Posterior vena cava (tissue), 2 donors: ENCODE measurements at places on chromosomes 12 and 14. TPM values are rescaled to one million over a fixed set of nuclear protein-coding genes. Genes with fewer than 3 reads are reported as not detected.

GALNT9 gene
- not detected for total RNA-seq

STYK1 gene
- total RNA-seq, result 0.19 TPM

TARBP2 gene
- 16.8 TPM for total RNA-seq

TBC1D30 gene
- total RNA-seq, result 3.7 TPM

DNA sequence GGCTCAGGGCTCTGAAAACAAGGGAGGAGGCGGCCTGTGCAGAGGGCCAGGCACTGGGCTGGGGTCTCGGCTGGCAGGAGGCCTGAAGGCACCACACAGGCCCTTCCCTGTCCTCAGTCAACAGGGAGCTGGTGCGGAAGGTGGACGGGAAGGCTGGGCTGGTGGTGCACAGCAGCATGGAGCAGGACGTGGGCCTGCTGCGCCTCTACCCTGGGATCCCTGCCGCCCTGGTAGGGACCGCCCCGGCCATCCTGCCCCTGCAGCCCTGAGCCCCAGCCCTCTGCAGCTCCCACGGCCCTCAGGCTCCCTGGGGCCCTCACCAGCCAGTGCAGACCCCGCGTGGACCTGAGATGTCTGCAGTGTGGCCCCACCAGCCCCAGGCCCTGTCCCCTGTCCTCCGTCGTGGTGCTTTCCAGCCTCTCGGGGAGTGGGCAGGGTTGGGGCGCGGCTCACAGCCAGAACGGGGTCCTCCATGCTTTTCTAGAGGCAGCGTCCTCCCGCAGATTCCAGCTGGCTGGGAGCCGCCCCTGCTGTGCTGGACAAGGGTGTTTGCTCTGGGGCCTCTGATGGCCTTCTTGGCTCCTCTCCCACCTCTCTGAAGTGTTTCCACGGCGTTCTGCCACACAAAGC is 18.1 kb downstream of the ASPG start:
- peak; percentile 66 for DNase-seq

DNA sequence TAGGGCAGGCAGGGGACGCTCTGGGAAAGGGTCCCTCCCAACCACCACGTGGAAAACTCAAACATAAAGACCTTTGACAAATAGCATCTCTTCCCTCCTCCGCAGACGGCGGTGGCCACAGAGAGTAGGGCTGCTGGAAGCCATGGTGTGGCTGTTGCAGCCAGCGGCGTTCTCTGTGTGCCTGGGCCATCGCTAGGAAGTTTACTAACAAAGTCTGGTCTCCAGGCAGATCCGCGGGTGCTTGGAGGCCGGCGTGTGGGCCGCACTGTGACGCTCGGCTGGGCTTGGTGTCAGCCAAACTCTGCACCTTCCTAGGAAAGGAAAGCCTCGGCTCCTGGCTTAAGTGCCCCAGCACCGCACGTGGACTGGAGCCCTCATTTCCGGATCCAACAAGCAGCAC is 65.6 kb downstream of the CCDC88C start:
- DNase-seq, result no peak

GRCh38 chr14:96567289-96567899 is 65.2 kb downstream of the PAPOLA start:
- DNase-seq, result no peak

GRCh38 chr12:29578731-29579130 is 81.2 kb upstream of the OVCH1 start:
- DNase-seq, result no peak

GRCh38 chr12:5923751-5924150 is 21.3 kb downstream of the ANO2 start:
- DNase-seq, result no peak

DNA sequence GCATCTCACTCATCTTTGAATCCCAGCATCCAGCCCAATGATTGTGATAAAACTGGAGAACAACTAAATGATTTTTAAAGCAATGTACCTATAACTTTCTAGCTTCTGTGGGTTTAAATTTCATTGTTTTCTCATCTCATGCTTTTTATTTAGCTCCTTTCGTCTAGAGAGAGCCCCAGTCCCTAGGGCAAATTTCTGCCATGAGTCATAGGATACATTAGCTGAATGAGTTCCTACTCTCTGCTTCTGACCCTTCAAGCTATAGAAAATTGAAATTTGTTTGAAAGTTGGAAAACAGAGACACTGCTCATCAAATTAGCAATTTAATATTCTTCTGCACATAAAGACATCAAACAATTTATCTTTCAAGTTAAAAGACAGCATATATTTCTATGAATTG is 113.9 kb downstream of the KIF21A start:
- DNase-seq, result no peak

DNA sequence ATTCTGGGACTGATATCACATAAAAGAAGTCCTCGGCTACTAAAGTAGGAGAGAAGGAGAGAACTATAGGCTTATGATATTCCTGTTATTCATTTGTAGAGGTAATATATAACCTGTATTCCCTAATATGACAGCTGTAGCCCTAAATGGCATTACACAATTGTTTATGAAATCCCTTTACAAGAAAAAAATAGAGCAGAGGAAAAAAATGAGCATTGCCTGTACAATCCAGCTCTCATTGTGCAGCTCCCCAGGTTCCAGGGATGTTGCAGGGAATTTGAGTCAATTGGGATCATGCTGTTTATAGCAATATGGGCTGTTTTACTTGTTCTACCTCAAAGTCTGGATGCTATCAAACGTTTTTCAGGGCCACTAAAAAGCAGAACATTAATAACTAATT is 173.1 kb downstream of the APAF1 start:
- no peak for DNase-seq

DNA sequence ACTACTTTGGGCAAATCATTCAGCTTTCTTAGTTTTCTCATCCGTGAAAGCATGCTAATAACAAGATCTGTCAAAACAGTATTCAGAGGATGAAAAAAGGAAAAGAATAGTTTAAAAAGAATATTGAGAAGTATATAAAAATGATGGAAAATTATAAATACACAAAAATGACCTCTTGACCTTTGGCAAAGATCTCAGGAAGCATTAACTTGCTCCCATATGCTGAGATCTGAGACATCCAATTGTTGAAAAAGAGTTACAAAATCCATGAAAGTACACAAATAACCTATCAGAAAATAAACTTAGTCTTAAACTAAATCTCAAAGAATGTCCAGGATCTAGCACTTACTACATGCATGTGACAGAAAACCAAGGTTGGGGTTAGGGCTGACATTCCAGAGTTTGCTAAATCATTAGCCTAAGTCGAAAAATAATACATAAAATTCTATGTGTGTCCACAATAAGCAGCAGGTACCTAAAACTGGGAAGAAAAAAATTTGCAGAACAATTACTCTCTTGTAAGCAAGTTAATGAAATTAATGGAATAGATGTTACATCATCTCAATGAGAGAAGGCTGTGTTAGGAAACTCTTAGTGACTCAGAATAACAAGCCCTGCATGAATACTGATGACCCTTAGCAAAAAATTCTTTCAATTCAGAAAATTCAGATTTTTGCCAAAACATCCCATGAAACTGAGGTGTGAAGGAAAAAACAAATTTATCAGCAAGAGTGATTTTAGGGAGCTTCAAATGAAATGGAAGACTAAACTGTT is 3.4 kb downstream of the PAH start:
- DNase-seq, result no peak

- DNase-seq, result no peak
Measured at GRCh38 chr14:53871951-53872350, 84.7 kb downstream of the BMP4 start.

DNA sequence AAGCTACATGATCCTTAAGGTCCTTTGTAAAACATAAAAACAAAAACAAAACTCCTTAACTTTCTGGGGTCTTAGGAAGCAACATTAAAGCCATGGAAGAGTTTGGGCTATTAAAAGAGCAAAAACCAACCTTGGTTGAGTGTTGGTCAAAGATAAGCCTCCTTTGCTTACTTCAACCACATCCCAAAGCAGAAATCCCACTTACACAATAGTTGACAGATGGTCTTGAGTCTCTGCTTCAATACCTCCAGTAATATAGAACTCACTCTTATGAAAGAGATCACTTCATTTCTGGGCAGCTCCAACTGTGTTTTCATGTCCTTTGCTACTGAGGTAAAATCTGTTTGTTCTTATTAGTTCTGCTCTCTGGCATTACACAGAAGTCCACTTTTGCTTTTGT is 125.8 kb downstream of the SLC38A4 start:
- DNase-seq, result no peak

DNA sequence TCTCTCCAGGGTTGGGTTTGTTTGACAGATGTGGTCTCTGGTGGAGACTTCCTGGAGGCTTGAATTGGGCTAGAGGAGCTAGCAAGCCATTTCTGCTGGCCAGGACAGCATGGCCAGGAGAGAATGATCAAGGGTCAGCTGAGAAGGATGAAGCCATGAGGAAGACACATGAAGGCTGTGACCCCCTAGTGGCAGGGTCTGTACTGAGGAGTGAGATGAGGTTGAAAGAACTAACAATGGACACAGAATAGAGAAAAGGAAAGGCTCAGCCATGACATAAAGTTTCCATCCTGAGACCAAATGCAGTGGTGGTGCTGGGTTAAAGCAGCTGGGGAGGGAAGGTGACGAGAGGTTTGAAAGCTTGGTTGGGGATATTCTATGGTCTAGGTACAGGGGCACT is 89.9 kb downstream of the NT5DC3 start:
- no peak for DNase-seq

- DNase-seq, result no peak
Measured at GRCh38 chr12:86826051-86826450, 569.9 kb upstream of the MGAT4C start.

- DNase-seq, result no peak
Measured at GRCh38 chr14:47763188-47763854, 87.9 kb upstream of the MDGA2 start.
